ENCODE measurements at places on chromosomes 11 and 22. TPM values are rescaled to one million over a fixed set of nuclear protein-coding genes. Genes with fewer than 3 reads are reported as not detected.

The BTBD18 gene
- total RNA-seq: not detected

The LRRC32 gene
- total RNA-seq: 0.22 TPM

The FOLH1 gene
- total RNA-seq: not detected

The LRRC10B gene
- 0.21 TPM for total RNA-seq

The KCNJ1 gene
- total RNA-seq: not detected

The OSBPL5 gene
- 9.8 TPM for total RNA-seq

The SLC25A18 gene
- 0.85 TPM for total RNA-seq

The TBRG1 gene
- 15.9 TPM for total RNA-seq

The CNIH2 gene
- total RNA-seq: 2.1 TPM

The TLCD5 gene
- total RNA-seq: 6.9 TPM

The IL10RA gene
- 0.07 TPM for total RNA-seq

The DEUP1 gene
- not detected for total RNA-seq

The ANGPTL5 gene
- 0.14 TPM for total RNA-seq

The WNT11 gene
- 1.9 TPM for total RNA-seq

The VPS51 gene
- total RNA-seq: 53.7 TPM

The FAR1 gene
- total RNA-seq: 70.7 TPM

The OTUB1 gene
- 124 TPM for total RNA-seq

The OR10A6 gene
- not detected for total RNA-seq

The APLP2 gene
- total RNA-seq: 202 TPM

The MAPK8IP1 gene
- 6.1 TPM for total RNA-seq

The MEI1 gene
- not detected for total RNA-seq

The GAB2 gene
- total RNA-seq: 5.5 TPM

The RFPL1 gene
- not detected for total RNA-seq

The NNMT gene
- total RNA-seq: 380 TPM

The PLEKHB1 gene
- total RNA-seq: 0.63 TPM

The IGSF22 gene
- not detected for total RNA-seq
